ENCODE measurements at places on chromosomes 2 and 18. TPM values are rescaled to one million over a fixed set of nuclear protein-coding genes. Genes with fewer than 3 reads are reported as not detected.

- no peak for DNase-seq
Measured at GRCh38 chr2:135585586-135585985, 54.3 kb downstream of the R3HDM1 start.

The PLEK gene
- 4.8 TPM for total RNA-seq

GRCh38 chr2:167115541-167115940 is 227.3 kb downstream of the XIRP2 start:
- DNase-seq = no peak

The NABP1 gene
- 22.1 TPM for total RNA-seq

The NOSTRIN gene
- total RNA-seq = 56.2 TPM

All from mucosa of descending colon (tissue), 3 donors.